ENCODE measurements at places on chromosomes 7 and 10.
A peak's percentile ranks its signal among the peaks of the same experiment; 100 is the strongest.

DNA sequence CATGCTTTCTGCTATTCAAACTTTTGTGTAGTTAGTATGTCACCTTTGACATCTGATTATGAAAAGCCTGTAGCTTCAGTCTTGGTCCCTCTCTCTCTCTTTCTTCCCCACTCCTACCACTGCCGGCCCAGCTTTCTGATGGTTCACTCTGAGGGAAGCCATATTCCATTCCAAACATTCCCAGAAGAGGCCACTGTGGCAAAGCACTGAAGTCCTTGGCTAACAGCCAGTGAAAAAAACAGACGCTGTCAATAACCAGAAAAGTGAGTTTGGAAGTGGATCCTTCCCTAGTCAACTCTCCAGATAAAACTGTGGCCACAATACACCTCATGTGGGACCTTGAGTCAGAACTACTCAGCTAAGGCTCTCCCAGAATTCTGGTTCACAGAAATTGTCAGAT is 950.7 kb upstream of the PHF14 start:
- peak; percentile 28 for DNase-seq

GRCh38 chr7:26853788-26854393 is 10.5 kb downstream of the SKAP2 start:
- DNase-seq: peak; percentile 64

GRCh38 chr10:27349987-27350386 is 109.4 kb upstream of the ACBD5 start:
- DNase-seq: no peak

GRCh38 chr7:44060091-44060947 is 5.0 kb downstream of the PGAM2 start:
- no peak for DNase-seq

DNA sequence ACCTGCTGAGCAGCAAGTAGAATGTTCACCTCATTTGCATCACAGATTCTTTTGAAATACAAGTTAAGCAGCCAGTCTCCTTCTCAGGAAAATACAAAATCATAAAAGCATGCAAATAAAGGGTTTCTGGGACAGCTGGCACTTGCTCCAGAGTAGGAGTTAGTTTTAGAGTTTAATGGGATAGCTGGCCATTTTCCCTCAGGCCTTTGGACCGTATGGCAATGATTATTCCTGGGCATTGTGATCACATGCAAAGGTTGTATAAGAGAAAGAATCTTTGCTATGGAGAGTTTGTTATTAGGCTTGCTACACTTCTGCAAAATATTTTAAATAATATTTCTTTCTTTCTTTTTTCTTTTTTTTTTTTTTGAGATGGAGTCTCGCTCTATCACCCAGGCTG is 240.8 kb downstream of the CDK14 start:
- DNase-seq: no peak

GRCh38 chr10:53379956-53380355 is 607.4 kb upstream of the MBL2 start:
- DNase-seq: no peak

- no peak for DNase-seq
Measured at GRCh38 chr10:113086282-113086681, 136.2 kb downstream of the TCF7L2 start.

DNA sequence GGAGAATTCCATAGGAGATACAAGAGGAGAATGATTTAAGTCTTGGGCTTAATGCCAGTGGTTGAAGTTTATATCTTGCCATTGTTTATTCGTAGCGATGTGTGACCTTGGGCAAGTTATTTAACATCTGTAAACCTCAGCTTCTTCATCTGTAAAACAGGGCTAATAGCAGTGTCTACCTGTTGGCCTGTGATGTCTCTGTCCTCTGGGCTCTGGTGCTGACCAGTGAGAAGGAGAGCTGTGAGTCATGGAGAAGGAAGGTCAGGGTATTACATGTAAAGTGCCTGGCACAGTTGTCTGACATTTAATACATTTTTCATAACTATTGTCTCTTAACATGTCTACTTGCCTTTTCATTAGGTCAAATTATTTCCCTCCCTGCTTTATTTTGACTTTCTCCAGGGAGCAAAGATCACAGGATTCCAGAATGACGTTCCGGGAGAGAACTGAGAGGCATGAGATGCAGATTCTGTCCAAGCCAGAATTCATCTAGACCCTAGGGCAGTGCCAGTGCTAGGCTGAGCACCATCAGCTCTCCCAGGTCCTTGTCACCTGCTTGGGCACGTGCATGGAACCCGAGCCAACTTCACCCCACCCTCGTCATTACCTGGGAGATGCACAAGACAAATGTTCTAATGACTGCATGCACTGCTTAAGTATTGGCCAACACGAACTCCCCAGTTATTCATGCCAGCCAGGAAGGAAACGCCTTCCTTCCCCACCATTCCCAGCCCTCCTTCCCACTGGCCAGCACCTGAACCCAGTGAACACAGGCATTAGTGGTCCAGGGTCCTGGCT is 187.9 kb downstream of the DPY19L1 start:
- peak; percentile 51 for DNase-seq

- no peak for DNase-seq
Measured at GRCh38 chr7:106814887-106815286, 50.2 kb upstream of the PIK3CG start.

GRCh38 chr10:22460531-22461403 is 115.5 kb downstream of the SPAG6 start:
- DNase-seq: no peak

- DNase-seq: no peak
Measured at GRCh38 chr10:112913661-112914287, 36.3 kb upstream of the TCF7L2 start.

GRCh38 chr7:115827305-115828045 is 203.1 kb downstream of the TFEC start:
- DNase-seq: no peak

GRCh38 chr7:93409324-93409723 is 165.2 kb downstream of the CALCR start:
- DNase-seq: no peak

DNA sequence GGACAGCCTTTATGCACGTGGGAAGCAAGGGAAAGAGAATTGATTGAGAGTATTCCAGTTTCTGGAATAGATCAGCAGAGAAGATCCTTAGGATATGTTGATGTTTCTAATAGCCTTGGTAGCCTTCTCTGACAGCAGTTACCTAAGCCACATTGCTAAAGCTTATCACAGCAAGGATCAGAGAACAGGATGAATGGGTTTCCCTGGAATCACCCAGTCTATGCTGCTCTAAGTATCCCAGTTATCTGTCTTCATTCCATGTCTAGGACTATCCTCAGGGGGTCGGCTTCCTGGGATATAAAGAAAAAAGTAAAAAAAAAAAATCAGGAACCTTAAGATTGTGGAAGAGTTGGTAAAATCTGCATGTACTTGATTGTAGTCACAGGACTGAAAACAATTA is 352.0 kb upstream of the AKR1E2 start:
- no peak for DNase-seq

DNA sequence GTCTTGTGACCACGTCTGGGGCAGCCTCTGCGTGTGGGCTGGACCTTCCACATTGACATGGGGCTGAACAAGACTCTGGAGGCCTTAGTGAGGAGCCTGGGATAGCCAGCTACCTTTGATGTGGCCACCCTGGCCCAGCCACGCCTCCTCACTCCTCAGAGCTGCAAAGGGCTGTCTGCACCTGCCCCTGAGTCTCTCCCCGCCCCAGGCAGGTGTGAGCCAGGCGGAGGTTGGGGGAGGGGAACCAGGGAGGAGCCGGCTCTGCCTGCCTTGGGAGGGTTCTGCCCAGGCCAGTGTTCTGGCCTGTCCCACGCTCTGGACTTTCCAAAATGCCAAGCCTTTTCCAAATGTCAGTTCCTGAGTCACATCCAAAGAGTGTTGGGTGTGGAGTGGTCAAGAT is 72.2 kb downstream of the GTF2IRD1 start:
- no peak for DNase-seq

DNA sequence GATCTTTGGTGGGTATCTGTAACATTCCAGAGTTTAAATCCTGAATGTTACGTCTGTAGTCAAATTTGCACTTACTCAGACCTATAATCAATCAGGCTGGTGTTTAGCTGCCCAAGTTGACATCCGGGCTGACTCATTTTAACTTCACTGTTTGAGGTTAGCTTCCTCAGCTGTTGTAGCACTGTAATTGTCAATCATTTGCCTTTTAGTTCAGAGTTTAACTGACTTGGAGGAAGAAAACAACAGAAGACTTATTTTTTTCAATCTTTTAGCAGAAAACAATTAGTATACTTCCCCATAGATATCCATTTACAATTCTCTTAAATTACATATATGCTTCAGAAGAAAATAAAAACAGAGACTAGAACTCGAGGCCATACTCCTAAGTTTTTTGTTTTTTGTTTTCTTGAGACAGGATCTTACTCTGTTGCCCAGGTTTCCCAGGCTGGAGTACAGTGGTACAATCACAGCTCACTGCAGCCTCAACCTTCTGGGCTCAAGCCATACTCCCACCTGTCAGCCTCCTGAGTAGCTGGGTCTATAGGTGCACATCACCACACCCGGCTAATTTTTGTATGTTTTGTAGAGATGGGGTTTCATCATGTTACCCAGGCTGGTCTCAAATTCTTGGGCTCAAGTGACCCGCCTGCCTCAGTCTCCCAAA is 38.5 kb upstream of the LRRC17 start:
- DNase-seq: peak; percentile 97

GRCh38 chr10:66886848-66887247 is 39.0 kb upstream of the LRRTM3 start:
- no peak for DNase-seq

DNA sequence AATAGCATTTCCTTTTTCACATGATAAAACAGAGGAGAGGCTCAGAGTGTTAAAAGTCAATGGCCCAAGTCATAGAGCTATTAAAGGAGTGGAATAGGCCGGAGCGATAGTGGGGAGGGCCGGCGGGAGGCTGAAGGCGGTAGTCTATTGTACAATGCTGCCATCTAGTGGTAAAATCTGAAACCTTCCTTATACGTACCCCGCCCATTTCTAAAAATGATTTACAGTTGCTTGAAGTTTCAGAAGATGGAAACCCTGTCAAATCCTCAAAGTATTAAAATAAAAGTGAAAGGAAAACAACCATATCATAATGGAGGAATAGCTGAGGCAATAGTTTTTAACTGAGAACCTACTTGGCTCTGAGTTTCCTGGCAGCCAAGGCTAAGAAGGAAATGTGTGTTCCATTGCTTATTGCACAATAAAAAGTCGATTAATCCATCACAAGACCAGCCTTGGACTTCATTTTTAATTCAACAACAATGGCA is 209.1 kb downstream of the CCSER2 start:
- DNase-seq: peak; percentile 73

GRCh38 chr7:6154542-6155404 is 117.7 kb downstream of the CYTH3 start:
- DNase-seq: no peak

GRCh38 chr7:1330801-1331425 is 98.2 kb downstream of the UNCX start:
- no peak for DNase-seq

All from A172 (cell line).